C1 segment of cervical spinal cord (tissue), 14 donors: ENCODE measurements at places on chromosomes 5 and 9.

GRCh38 chr5:109693535-109694400, 4.0 kb downstream of the MAN2A1 start:
- no peak for DNase-seq

DNA sequence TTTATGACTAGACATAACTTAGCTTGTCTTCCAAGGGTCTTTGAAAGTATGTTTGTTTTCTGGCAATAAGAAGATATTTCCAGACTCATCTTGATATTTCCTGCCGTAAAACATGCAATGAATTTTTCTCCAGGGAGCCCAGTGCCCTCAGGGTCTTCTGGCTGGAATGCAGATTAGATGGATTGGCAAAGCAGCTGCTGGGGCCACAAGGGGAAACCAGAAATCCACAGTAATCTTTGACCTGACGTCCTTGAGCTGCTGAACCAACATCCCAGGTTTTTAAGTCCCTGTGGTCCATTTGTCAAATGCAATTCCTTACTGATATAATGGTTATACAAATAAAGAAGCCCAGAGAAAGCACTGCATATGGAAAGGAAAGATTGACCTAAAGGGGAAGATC, 93.0 kb downstream of the THBS4 start:
- no peak for DNase-seq

DNA sequence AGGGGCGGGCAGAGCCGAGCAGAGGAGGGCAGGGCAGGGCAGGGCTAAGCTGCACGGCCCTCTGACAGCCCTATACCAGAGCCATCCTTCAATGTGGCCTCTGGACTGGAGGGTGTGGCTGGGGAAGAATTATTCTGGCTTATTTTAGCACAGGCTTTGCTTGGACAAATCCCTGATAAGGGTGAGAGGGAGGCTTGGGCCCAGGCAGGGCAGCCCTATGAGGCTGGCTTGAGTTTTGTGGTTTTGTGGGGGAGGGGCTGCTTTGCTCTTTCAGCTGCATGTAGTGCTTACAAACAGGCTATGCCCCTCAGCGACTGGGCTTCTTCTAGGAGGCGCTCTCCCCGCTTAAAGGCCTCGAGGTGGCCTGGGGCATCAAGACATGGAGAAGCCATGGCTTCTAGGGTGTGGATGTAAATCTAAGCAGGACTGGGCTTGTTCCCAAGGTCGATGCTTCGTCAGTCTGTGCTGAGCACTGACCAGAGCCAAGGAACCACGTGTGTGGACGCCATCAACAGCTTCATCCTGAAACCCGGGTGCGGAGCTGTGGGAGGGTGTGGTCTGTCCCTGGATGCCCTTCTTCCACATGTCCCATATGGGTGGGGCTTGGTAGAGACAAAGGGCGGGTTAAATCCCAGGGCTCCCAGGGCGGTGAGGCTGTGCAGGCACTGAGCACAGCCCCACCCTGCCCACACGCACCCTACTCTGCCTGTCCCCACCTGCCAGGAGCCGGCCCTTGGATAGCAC, 45.7 kb upstream of the IPPK start:
- no peak for DNase-seq

GRCh38 chr5:168740092-168740800, 161.1 kb upstream of the PANK3 start:
- DNase-seq = no peak

GRCh38 chr5:83720836-83721537, at the start of gene HAPLN1:
Gene HAPLN1, minus strand, starts transcription at chr5:83720855. Its CDS starts 47,332 bp downstream, at chr5:83673523.
- DNase-seq = no peak

- DNase-seq = no peak
Observed at GRCh38 chr9:69622676-69623075, 49.5 kb downstream of the APBA1 start.
